HT1080 (cell line): ENCODE measurements at places on chromosomes 4 and X. TPM values are rescaled to one million over a fixed set of nuclear protein-coding genes. Genes with fewer than 3 reads are reported as not detected.

DNA sequence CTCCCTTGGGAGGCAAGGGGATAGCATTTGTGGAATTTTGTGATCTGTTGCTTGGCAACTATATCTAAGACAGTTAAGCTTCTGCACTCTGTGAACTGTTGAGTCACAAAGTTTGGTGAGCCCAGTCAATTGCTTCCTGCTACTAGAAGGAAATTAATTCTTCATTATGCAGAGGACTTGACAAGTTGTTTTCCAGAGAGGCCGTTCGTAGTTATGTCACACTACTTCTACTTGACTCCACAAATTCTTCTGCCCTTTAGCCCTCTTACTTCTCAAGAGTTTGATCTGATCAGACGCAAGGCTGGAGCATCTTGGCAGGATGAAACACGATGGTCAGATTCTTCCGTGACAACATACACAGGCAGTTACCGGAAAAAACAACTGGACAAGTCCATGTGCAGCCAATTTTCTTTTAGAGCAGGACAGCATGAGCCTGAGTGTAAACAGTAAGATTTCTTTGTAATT, at the start of gene C4orf51:
Gene C4orf51, plus strand, starts transcription at position 156 of the 465 bp plus-strand sequence. Its CDS starts 58 bp downstream, at position 214.
- DNase-seq, result peak; percentile 46

- no peak for DNase-seq
Measured at GRCh38 chrX:149641432-149641831, 9.8 kb upstream of the TMEM185A start.

DNA sequence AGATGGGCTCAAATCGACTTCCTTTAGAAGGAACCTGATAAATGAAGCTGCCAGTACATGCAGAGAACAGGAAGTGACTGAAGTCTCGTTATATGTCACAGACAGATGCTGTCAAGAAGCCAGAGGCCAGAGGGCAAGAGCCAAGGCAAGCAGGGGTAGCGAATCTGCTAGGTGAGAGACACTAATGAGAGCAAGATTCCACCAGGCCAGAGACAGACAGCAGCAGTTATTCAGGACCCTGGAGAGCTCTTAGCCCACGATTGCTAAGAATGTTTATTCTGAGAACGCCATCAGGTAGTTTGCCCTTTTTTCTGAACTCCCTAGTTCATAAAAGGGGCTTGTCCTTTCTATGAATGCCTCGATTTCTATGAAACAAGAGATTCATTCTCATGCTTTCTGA, 73.7 kb downstream of the BEND2 start:
- DNase-seq, result no peak

Gene LDB2
- 2.1 and 3.5 TPM in 2 replicates for total RNA-seq

DNA sequence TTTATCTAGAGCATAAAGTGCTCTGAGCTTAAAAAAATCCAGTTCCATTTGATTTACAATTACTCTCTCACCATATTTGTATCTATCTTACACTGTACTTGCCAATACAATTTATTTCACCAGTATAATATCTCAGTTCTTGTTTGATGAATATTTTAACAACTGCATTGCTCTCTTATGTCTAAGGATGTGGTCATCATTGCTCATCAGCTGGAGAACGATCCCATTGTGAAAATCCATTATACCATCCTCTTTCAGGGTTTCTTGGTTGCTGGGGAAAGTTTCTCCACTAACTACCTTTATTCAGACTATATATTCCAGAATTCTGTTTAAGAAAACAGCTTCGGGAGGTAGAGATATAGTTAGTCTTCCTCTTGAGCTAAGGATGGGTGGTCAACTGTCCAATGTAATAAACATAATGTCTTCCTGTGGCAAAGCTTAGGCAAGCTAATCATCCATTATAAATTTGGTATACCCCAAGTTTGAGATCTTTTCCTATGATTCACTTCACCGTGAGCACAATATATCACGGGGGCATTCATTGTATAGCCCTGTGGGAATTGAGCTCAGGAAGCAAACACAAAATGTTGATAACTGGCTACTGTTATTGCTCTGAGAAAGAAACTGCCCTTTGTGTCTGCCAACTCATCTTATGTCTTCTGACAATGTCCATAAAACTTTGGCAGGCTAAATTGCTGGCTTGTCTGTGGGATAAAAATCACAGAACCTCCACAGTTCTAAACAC, 2361.9 kb downstream of the ARAP2 start:
- DNase-seq, result peak; percentile 63

Gene SERTM2
- total RNA-seq, result 0.20 TPM in 1 of 2 replicates, not detected in the other

DNA sequence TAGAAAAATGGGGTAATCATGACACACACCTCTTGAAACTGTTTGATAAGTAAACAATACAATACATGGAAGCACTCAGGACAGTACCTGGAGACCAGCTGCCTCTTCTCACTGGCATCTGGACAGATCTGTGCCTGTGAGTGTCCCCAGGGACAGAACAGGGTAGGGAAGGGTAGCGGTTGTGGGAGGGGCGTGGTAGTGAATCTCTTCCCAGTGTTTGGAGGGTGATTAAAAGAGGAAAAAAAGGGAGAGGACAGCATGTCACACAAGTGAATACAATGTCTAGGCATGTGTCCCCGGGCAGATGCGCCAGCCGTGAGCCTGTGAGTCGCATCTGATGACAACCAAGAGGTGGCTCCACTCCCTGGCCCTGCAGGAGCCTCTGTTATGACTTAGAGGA, 138.8 kb upstream of the MSX1 start:
- no peak for DNase-seq

DNA sequence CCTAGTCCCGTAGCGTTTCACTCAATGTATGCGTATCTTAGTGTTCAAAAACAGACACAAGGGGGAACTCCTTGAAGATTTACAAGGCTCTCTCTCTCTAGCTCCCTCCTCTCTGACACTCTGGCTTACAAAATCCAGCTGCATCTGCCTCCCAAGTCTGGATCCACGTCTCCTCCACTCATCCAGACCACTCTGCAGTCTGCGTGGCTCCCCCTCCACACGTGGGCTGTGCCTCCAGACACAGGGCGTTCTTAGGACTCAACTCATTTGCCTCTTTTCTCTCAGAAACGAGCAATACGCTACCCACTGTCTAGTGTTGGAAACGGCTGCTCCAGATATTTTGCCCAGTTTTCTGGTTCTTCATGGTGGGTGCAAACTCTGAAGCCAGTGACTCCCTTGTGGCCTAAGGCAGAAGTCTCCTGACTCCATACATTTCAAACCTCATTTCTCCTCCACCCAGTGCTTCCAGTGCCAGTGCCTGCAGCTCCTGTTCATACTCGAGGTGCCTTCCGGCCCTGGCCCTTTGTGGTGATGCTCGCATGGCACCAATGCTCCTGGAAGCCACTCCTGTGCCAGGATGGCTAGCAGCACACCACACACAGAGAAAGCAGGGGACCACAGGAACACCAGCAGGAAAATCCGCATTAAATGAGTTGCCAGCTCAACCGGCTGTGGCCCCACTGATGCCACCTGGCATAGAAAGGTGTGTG, 24.1 kb downstream of the NAT8L start:
- DNase-seq, result no peak
